ENCODE measurements at places on chromosomes 1 and 21.

DNA sequence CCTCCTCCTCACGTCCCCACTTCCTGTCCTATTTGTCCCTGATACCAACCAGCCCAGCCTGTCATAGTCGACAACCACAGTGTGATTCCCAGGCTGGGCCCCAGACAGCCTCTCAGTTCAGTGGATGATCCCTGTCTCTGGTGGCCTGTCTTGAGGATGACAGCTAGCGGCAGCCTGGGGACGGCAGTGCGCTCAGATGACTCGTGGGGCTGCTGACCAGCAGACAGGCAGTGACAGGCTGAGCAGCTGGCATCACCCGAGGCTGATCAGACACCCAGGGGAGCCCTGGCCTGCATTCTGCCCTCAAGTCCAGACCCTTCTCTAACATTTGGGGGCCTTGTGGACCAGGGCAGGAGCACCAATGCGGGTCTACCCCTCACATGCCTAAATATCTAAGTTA, 21.0 kb downstream of the NKAIN1 start:
- DNase-seq: no peak

- no peak for DNase-seq
These were observed 5.5 kb upstream of the PIK3R3 start for GRCh38 chr1:46137916-46138315.

GRCh38 chr1:151801310-151801820, 3.9 kb downstream of the LINGO4 start:
- DNase-seq: no peak

GRCh38 chr1:53401813-53402745, 57.1 kb upstream of the DMRTB1 start:
- DNase-seq: no peak

- DNase-seq: no peak
These were observed 18.4 kb downstream of the ERI3 start for GRCh38 chr1:44336668-44337067.

GRCh38 chr1:11600836-11601235, 53.4 kb downstream of the FBXO2 start:
- no peak for DNase-seq

GRCh38 chr1:103146166-103146565, 37.8 kb upstream of the COL11A1 start:
- no peak for DNase-seq

DNA sequence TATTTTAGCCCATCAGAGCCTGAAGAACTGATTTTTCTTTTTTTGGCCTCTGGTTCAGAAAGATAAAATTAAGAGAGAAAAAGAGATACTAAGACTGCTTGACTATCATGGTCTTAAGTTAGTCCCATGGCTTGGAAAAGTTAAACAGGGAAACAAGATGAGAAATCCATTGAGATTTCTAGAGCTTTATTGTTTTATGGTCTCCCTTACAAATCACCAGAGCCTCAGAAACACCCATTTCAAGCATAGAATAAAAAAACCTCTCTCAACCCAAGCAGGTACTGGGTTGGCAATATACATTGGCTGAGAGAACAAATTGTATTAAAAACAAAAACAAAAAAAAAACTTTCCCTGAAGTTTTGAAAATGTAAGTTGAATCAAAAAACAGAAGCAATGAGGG, 3.9 kb downstream of the SELE start:
- DNase-seq: no peak

DNA sequence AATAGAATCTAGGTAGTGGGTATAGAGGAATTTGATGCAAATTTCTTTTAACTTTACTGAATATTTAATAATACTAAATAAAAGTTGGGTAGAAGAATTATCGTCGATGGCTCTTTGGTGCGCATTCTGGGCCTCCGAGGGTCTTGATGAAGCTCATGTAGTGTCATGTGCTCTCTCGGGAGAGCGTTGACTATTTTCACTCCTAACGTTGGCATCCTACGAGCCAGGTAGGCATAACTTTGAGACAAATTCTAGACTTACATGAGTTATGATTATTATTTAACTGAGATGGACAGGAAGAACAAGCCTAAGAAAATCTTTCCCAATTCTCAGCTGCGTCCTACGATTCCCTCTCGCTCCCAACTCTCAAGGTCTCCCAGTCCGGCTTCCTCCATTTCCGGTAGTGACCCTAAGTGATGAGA, 550 bp upstream of the PCAT6 start:
- DNase-seq: no peak

- no peak for DNase-seq
These were observed 686 bp downstream of the ARF1 start for GRCh38 chr1:228082918-228083870.

DNA sequence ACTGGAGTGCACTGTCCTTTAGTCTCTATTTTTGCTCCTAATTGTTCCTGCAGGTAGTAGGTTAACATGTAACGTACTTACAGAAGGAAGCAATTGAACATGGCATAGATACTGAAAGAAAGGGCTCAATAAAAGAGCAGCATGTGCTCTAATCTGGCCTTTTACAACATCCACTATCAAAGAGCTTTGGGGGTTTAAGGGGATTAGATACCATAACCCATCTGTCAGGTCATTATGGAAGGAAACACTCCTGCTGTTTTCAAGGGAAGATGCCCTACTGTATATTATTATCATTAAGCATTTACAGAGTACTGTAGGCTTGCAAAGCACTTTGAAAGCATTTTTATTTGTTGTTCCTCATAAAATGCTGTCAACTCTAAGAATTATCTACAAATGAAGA, 152.8 kb downstream of the TTLL7 start:
- DNase-seq: no peak

DNA sequence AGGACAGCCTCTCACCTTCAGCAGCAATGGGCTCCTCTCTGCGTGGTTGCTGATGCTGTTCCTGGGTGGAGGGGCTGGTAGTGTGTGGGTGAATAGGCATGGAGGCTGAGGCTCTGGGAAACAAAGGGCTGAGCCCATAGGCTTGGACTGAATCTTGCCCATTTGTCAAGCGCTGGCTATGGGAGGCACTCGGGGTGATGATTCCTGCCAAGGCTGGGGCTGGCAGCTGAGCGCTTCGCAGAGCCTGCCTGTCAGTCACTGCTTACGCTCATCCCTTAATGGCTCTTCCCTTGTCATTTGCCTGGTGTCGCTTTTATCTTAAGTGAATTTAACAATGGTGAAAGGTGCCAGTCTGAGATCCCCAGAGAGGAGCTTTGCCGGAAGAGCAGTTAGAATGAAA, 353.3 kb downstream of the PBX1 start:
- no peak for DNase-seq

DNA sequence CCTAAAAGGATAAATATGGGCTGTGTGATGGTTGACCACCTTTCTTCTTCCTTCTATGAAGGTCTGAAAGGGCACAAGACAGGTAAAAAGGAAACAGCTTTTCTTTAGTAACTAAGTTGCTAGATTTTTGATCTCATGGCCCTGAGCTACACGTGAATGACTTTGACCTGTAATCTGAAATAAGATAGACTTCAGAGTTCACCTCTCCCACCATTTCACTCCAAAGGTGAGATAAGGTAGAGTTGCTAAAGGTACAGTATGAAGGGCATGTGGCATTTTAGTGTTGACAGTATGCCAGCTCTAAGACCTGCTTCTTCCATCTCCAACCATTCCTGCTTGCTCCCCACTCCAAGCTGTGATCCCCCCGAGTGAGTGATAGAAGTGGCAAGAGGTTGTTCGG, 25.8 kb upstream of the C8B start:
- no peak for DNase-seq

- DNase-seq: no peak
These were observed 7.4 kb upstream of the B3GALNT2 start for GRCh38 chr1:235511470-235512240.

GRCh38 chr1:86303041-86303690, 93.0 kb downstream of the ODF2L start:
- DNase-seq: no peak

DNA sequence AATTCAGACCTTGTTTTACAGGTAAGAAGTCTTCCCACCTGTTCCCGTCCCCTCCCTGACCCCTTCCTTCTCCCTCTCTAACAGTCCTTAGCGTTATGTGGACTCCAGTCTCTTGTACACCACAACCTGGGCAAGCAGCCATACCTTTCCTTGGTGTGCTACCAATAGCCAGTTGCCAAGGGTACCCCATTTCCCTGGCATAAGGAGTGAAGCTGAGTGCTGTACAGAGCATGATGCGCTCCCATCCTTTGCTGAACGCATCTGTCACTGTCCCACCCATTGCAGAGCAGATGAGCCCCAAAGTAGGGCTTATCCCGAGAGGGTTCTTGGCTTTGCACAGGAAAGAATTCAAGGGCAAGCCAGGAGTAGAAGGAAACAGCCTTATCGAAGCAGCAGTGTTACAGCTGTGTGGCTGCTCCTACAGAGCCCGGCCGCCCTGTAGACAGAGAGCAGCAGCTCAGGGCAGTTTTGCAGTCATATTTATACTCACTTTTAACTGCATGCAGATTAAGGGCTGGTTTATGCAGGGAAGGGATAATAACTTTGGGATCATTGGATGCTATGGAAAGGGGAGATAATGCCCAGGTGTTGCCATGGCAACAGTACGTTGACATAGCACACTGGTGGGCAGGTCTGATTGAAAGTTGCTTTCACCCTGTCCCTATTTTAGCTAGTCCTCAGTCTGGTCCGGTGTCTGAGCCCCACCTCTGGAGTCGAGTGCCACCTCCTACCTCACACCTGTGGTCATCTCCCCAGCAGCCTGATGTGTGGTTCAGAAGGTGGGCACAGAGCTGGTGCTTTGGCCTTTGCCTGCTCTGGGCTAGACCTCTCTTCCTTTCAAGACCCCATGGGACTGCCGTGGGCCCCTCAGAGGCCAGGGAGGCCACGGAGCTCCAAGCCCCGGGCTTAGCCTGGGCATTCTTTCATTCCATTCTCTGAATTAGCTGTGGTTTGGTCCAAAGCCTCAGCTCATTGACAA, 5.1 kb downstream of the FHAD1 start:
- no peak for DNase-seq

DNA sequence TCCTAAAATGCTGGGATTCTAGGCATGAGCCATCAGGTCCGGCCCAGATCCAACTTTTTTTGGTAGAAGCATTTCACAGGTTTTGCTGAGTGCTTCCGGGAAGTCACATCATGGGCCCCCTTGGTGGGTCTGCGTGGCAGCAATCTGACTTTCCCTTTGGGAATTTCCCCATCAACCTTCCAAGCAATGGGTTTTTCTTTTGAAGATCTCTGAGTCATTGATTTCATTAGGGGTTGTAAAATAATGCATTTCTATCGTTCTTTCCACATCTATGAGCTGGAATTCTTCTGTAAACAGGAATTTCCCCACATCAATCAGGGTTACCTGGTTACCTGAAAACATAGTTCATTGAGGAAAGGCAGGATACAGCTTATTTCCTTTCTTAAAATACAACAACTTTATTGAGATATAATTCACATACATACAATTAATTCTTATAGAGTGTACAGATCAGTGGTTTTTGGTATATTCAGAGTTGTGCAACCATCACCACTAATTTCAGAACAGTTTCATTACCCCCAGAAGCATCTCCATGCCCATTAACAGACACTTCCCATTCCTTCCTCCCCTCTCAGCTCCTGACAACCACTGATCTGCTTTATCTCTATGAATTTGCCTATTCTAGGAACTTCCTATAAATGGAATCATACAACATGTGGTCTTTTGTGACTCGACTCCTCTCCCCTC, 9.9 kb upstream of the ZBTB17 start:
- no peak for DNase-seq

GRCh38 chr21:35503671-35504070, 454.6 kb upstream of the RUNX1 start:
- DNase-seq: peak; percentile 58

- no peak for DNase-seq
These were observed 59.4 kb downstream of the AXDND1 start for GRCh38 chr1:179425186-179425585.
